ENCODE measurements at places on chromosomes 6 and 20. TPM values are rescaled to one million over a fixed set of nuclear protein-coding genes. Genes with fewer than 3 reads are reported as not detected.

The HSPA12B gene
- 5.4 TPM for total RNA-seq

The DCBLD1 gene
- total RNA-seq, result 11.7 TPM

The VEGFA gene
- 420 TPM for total RNA-seq

The RAET1E gene
- 0.23 TPM for total RNA-seq

The DSE gene
- total RNA-seq, result 24.9 TPM
